Stimulated activated CD4-positive, alpha-beta T cell treated with anti-CD3 and anti-CD28 coated beads, Interleukin-1b, Interleukin-23, amount 100 ng/mL, for 4 hours (primary cell): ENCODE measurements at places on chromosomes 3 and 15.
A peak's percentile ranks its signal among the peaks of the same experiment; 100 is the strongest.

DNA sequence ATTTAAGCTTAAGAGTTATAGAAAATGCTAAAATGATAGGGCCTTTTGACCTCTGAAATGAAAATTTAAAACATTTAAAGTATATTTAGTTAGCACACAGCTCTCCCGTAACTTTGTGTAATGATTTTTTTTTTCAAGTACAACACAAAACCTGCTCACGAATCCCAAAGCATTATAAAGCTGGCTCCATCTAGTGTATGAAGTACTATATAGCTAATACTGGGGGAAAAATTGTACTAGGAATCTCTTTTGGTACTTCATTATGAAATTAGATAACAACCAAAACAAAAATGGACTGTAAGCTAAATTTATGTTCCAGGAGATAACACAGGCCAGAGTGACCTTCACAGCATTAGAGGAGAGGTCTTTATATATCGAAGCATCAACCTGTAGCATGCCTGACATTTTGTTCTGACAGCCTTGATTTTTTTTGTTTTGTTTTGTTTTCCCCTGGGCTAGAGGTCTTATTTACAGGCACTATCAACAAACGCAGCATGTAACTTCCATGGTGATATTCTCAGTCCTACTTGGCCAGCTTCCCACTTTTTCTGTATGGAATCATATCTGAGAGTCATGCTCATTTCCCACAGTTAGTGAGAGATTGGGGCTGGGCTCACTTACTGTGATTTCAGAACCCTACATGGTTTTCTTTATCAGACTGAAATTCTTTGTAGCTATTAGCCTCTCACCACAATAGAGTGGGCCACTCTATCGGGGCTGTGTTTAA, 116.3 kb downstream of the MITF start:
- no peak for DNase-seq

DNA sequence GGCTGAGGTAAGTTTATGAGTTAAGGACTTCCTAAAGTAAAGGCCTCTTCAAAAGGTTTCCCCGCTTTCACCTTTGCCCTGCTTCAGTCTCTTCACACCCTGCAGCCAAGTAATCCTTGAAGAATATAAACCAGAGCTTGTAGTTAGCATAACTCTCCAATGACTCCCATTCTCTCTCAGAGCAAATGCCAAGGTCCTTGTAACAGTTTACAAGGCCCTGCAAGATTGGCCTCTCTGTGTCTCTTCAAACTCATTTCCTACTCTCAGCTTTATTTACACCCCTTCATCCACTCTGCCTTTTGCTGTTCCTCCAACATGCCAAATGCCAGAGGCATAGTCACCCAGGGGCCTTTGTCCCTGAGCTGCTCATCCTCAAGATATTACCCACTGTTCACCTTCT, 60.5 kb upstream of the MME start:
- no peak for DNase-seq

- DNase-seq = no peak
Measured at GRCh38 chr3:108877901-108878300, 55.3 kb downstream of the TRAT1 start.

DNA sequence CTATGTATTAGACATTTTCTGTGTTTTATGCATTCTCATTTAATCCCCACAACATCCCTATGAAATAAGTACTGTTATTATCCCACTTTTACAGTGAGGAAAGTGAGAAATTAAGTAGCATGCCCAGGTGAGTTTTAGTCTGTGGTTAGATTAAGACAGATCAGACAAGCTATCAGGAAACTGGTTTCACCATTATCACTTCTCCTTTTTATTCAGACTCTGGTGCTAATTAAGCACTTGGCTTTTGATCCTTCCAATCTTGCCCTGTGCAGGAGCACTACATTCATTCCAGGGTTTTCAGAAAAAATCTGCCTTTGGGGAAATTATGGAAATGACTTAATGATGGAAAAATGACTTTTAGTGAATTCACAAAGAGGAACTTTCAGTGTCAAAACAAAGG, 115.2 kb downstream of the TMEM108 start:
- DNase-seq = no peak

GRCh38 chr3:69013253-69014021, at the start of gene EOGT:
TSS of gene EOGT (minus strand) at chr3:69013684. CDS start at chr3:69009846, 3,838 bp downstream.
- peak; percentile 84 for DNase-seq

GRCh38 chr3:39144095-39144747, 9.2 kb downstream of the CSRNP1 start:
- DNase-seq = no peak

DNA sequence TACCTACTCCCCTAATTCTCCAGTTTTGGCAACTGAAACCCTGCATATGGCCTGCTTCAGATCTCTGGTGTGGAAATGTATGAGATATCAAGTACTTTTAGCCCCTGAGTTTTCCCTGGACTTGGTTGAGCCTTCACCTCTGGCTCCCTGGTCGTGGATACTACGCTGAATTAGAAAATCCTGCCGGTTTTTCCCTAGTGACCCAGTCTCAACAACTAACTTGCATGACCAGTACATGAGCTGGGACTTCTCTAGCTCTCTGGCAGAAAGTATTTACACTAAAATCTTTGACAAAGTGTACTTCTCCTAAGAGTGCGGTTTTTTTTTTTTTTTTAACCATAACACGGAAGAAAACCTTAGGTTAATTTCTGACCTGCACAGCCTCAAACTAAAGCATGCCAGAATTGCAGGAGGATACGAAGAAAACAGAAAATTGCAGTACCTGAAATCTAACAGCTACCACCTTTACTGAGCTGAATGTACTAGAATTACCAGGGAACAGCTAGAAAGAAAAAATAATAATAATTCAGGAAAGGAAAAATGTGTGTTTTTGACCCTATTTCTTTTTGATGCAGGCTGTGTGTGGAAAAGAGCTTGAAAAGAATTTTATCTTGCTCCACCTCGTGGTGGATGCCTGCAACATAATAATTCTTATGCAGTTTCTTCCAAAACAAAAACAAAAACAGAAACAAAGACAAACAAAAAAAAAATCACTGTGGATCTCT, 165.6 kb downstream of the GMNC start:
- DNase-seq = no peak

DNA sequence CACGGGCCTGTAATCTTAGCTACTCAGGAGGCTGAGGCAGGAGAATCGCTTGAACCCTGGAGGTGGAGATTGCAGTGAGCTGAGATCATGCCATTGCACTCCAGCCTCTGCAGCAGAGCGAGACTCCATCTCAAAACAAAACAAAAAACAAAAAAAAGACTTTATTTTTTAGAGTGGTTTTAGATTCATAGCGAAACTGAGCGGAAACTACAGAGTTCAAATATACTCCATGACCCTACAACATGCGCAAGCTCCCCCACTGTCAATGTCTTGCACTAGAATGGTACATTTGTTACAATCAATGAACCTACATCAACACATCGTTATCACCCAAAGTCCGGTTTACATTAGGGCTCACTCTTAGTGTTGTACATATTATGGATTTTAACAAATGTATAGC, 2.2 kb upstream of the CRTAP start:
- no peak for DNase-seq

DNA sequence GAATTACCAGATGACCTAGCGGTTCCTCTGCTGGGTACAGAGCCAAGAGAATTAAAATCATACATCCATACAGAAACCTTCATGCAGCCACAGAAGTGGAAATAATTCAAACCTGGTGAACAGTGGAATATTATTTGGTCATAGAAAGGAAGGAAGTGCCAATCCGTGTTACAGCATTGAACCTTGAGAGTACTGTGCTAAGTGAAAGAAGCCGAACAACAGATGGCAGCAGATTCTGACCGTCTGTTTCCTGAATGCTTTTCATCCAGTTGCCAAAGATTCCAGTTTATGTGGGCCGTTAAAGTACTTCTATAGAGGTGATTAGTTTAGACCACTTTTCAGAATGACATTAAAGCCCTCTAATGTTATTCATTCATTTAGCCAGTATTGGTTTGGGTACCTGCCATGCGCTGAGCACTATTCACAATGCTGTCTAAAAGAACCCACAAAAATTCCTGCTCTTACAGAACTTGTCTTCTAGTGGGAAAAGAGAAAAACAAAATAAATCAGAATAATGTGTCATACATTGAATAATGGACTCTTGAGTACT, 45.8 kb upstream of the SENP5 start:
- DNase-seq = no peak

- no peak for DNase-seq
Measured at GRCh38 chr3:158935846-158936245, 134.0 kb downstream of the MFSD1 start.

DNA sequence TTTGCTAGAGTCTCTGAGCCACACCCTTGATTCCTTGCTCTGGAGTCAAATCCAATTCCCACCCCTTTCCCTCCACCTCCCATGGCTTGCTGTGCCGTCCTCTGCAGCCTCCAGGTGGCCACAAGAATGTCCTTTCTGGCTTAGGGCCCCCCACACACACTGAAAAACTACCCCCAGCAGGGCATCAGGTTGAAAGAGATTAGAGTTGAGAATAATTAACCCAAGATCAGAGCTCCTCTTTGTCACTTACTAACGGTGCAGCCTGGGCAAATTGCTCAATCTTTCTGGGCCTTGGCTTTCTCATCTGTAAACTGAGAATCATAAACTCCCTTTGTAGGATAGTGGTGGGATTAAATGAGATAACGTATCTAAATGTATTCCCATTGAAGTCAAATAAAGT, 78.5 kb downstream of the MRPL46 start:
- DNase-seq = no peak

DNA sequence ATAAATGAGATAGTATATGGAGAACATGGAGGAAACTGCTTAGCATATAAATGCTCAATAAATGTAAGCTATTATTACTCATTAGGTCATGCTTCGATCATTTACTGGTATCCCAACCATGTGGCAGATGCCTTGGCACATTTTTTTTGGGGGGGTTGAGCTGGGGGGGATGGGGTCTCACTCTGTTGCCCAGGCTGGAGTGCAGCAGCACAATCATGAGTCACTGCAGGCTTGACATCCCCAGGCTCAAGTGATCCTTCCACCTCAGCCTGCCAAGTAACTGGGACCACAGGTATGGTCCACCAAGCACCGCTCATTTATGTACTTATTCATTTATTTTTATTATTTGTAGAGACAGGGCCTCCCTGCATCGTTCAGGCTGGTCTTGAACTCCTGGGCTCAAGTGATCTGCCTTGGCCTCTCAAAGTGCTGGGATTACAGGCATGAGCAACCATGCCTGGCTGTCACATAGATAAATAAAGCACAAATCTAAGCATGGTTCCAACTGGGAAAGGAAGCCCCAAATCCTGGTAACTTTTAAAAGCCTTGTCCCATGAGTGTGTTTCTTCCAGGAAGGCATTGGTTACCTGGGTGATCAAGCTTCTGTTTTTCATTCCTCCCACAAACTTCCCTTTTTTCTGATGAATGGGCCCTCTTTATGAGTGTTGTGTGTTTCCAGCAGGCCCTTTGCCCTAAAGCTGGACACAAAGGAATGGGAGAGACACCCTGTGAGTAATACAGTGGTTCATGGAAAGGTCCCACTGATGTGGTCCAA, 147.4 kb upstream of the UMPS start:
- DNase-seq = no peak

DNA sequence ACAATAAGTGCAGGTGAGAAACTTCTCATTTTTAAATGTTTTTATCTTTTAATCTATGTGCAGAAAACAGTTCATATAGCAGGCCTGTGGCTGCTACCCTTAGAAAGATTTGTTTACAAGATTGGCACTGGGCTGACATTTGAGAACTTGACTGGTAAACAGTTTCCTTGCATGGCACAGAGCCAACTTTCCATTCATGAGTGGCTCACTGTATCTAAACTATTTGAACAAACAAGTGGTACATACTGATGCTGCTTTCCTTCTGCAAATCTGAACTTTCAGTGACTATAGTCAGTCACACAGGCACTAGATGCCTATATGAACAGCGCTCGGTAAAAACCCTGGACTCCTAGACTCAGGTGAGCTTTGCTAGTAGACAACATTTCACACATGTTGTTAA, 6.3 kb upstream of the GTPBP8 start:
- no peak for DNase-seq

DNA sequence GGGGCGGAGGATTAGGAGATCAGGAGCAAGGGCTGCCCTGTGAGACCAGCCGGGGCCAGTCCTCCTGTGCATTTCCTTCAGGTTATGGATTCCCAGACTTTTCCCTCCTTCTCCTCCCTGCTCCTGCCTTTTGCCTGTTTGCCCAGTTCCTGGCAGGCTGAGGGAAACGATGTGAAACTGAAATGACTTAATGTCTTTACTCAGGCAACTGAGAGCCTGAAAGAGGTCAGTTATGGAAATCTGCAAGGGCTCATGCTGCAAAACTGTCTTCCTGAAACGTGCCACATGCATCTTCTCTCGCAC, 57.2 kb downstream of the MESD start:
- no peak for DNase-seq

DNA sequence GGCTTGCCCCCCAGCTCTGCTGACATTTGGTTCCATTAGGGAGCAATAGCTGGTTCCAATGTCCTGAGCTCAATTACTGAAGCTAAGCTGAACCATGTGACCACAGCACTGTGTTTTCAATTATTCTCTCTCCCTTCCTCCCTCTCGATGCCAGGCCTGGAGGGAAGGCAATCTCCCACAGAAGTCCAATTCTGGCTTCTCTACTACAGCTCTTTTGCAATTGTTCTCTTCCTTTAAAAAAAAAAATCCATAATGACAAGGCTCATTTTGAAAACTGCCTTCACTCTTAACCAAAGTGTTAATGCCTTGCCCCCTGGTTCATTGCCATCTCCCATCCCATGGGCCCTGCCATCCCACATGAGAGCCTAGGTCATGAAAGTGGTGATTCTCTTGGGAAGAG, 24.8 kb downstream of the IL16 start:
- DNase-seq = no peak

- DNase-seq = no peak
Measured at GRCh38 chr15:98924401-98925049, 83.1 kb downstream of the PGPEP1L start.

GRCh38 chr15:84671211-84671610, 13.2 kb upstream of the NMB start:
- no peak for DNase-seq

- no peak for DNase-seq
Measured at GRCh38 chr3:40924559-40925141, 274.7 kb upstream of the CTNNB1 start.

- DNase-seq = no peak
Measured at GRCh38 chr3:42894698-42895579, 11.0 kb upstream of the ZNF662 start.

DNA sequence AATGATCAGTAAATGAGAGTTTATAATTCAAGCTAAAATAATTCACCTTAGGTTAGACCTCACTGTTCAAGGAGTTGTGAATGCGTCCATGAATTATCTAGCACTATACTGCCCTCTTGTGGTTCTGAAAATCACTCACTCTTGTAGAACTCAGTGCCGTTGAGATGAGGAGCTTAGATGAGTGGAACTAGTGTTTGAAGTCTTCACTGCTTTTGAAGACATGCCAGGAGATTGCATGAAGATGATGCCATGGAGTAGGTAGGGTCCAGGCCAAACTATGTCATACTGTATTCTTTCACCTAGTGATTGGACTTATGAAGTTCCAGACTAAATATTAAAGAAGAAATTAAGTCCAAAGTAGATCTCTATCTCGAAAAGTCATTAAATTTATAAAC, 28.8 kb downstream of the LYSMD4 start:
- DNase-seq = no peak

GRCh38 chr15:53982071-53982680, 3.9 kb downstream of the UNC13C start:
- no peak for DNase-seq
